M059J (cell line): ENCODE measurements at places on chromosomes 12 and 14. TPM values are rescaled to one million over a fixed set of nuclear protein-coding genes. Genes with fewer than 3 reads are reported as not detected.

GRCh38 chr14:104094709-104095425 lies 9.4 kb downstream of the ASPG start:
- DNase-seq = peak; percentile 10

- DNase-seq = no peak
These were observed 4.8 kb downstream of the RNF34 start for GRCh38 chr12:121404734-121405133.

- no peak for DNase-seq
These were observed 14.9 kb upstream of the CELA1 start for GRCh38 chr12:51361161-51362016.

DNA sequence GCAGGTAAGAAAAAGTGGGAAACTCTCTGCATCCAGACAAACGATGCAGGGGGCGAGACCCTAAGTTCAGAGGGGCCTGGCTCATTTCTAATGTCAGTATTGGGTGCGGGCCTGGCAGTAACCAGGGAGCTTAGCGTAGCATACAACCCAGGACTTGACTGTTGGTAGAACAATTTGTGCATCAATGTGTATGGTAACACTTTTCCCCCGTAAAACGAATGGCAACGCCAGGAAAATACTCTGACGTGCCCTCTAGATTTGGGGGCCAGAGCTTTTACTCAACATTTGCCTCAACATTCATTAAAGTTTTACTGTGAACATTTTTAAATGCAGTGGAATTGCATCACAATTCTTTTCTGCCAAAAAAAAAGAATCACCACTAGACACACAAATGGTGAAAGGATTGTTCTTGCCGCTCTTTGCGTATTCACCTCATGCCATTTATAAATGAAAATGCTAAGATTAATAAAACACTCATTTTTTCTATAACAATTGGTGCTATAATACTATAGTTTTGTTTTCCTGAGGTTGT lies 867 bp downstream of the RHOJ start:
- DNase-seq = no peak

DNA sequence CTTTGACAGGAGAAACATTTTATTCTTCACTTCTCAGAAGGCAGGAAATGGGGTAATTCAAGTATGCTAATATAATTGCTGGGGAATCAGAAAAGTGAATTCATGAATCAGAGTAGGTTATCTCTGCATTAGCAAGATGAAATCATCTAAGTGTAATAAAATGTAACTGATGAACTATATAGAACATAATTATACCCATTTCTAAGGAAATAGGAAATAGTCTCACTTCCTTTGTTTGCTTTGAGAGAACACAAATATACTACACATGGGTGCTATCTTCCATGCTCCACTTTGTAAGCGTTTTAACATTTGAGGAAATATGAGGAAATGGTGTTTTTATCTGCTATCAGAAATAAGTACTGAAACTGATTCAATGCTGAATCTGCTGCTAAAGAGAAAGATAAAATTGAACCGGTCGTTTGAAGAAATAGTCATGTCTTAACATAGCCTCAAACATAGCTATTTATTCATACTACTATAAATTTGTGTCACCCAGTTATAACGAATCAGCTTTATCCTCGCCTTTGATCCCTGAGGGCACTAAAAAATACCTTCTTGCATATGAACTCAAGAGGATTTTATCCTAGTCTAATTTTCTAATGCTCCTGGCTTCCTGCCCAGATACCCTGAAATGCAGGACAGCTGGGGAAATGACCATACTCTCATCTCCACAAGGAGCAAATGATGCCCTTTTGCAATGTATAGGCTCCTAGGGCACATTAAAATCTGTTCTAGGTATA lies 696.0 kb downstream of the C12orf50 start:
- DNase-seq = peak; percentile 19

Gene RBMS2
- 10.7 and 14.8 TPM in 2 replicates for total RNA-seq

Gene CACNA2D4
- 0.15 and 0.91 TPM in 2 replicates for total RNA-seq
